Stimulated activated CD8-positive, alpha-beta memory T cell treated with anti-CD3 and anti-CD28 coated beads, Interleukin-4, amount 100 ng/mL, for 1 hour (primary cell): ENCODE measurements at places on chromosomes 7 and 10.

GRCh38 chr7:21548491-21548890, 5.7 kb downstream of the DNAH11 start:
- DNase-seq, result no peak

DNA sequence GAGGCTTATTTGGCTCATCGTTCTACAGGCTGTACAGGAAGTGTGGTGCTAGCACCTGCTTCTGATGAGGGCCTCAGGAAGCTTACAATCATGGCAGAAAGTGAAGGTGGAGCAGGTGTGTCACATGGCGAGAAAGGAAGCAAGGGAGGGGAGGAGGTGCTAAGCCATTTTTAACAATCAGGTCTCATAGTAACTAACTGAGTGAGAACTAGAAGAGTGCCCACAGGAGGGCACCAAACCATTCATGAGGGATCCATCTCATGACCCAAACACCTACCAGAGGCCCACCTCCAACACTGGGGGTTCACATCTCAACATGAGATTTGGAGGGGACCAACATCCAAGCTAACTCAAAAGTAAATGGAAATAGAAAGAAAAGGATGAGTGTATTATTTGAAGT, 78.1 kb downstream of the CXCL12 start:
- no peak for DNase-seq

DNA sequence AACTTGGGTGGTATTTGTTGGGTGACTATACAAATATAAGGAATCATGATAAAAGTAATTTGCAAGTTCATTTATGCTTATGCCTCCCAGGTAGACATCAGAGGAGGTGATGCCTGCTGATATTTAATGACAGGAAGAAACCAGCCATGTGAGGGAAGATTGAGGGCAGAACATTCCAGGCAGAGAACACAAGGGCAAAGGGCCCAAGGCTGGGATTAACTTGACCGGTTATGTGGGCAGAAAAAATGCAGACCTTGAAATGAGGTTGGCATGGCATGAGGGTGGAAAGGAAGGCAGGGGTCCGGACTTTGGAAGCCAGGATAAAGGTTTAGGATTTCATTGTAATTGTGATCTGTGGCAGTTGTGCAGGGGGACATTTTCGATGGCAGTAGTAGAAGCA, 68.0 kb upstream of the MTPN start:
- no peak for DNase-seq

GRCh38 chr7:154553711-154554265, 449.1 kb downstream of the PAXIP1 start:
- DNase-seq, result no peak

DNA sequence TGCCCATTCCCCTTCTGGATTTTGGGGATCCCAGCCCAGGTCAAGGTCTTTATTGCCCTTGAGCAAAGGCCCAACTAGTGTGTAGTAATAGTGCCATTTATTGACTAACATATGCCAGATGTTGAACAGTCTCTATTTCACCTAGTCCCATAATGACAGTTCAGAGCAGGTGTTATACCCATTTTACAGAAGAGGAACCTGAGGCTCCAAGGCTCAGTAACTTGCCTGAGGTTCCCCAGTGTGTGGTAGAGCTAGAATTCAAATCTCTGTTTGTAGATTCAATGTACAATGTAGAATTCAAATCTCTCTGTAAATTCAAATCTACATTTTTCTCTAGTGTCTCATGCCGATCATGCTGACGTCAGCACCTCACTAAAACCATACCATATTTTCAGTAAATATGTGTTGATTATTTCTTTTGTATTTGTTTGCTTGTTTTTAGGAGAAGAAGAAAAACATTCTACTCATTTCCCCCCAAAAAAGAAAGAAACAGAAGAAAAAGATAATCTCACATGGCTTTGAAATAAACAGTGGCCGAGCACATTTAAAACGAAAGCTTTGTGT, 329.7 kb downstream of the PRPF18 start:
- no peak for DNase-seq

DNA sequence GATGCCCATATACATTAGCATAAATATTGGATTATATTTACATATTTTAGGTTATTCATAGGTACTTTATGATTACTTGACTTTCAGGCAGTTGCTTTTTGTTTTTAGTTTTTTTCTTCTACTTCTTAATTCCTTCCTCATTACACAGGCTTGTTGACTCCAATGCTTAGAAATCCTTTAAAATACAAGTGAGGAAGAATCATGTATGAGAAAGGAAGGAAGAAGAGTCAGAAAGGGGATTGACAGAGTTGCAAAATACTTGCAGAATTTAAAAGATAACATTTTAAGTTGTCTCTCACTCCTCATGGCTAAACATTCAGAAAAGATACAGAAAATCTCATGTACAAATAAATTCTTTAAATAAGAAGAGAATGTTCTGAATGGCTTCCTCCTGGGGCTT, 61.9 kb downstream of the ATXN7L1 start:
- DNase-seq, result no peak

DNA sequence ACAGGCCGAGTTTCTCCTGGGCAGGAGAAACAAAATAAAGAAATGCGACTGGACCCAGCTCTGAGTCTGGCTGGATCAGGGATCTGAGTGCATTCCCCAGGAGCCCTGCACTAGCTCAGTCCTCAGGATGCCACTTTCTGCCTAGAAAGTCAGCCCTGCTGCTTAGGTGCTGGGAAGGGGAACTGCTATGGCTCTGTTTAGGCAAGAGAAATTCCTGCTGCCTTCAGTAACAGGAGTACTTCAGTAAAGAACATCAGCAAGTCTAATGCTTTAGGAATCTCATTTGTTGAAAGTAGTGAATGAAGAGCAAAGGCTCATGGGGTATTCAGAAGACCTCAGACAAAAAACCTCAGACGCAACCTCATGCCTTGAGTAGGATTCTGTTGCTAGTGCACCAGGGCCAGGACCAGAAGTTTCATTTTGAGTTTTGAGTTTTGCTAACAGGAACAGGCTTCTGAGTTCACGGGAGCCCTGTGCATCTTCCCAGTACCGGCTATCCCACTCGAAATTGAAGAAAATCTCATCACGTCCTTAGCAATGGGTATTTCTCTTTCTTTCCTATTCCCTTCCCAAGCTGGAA, 170.8 kb upstream of the CDCA7L start:
- no peak for DNase-seq

DNA sequence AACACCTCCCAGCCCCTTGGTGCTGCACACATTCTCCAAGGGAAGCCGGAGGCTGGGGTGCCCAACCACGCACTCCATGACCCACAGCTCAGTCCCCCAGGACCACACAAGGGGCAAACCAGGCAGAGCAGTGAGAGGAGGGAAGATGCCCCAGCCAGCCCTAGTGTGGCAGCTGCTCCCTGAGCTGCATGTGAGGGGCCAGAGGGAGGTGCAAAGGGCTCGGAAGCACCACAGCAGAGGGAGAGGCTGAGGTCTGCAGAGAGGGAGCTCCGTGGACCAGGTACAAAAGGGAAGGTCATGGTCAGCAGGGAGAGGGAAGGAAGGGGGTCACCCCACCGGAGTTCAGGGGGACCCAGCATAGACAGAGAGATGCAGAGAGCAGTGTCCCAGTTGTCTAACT, 1.5 kb upstream of the CALML5 start:
- DNase-seq, result no peak

DNA sequence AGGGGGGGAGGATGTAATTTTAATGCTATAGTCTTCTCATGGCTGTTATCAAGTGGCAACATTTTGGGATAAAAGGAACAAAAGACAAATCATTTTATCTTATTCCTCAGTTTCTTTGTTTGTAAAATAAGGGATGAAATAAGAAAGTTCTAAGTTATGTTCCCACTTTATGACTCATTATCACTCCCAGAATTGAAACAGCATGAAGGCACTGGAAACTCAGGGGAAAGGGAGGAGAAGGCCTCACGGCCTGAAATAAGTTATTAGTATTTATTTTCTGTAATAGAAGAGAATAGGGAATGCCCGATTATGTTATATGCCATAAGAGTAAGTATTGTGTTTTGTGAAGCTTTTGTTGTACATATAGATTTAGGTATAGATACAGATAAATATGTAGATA, 85.0 kb upstream of the NAMPT start:
- no peak for DNase-seq

- DNase-seq, result no peak
Observed at GRCh38 chr7:125136755-125137532, 207.3 kb upstream of the POT1 start.

GRCh38 chr7:113550966-113551365, 367.8 kb downstream of the PPP1R3A start:
- DNase-seq, result no peak

GRCh38 chr7:32502728-32503127, 7.4 kb downstream of the AVL9 start:
- DNase-seq, result no peak

GRCh38 chr10:123579675-123580074, 86.5 kb upstream of the GPR26 start:
- no peak for DNase-seq

DNA sequence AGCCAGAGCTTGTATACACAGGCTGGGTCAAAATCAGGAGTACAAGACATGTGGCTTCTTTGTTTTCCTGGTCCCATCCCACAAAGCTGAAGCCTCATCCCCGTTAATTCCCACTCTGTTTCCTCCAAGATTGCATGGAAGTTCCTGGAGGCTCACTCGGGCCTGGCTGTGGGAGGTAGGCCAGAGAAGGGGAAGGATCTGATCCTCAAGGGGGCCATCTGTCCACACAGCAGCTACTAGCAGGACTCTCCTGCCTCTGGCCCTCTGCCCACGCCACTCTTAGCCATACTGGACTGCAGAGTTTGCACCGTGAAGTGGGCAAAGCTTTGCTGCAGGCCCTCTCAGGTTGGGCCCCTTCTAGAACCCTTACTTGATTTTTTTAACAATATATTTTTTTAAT, 160.6 kb downstream of the FGFR2 start:
- DNase-seq, result no peak
